ENCODE measurements at places on chromosomes 12 and 14.

DNA sequence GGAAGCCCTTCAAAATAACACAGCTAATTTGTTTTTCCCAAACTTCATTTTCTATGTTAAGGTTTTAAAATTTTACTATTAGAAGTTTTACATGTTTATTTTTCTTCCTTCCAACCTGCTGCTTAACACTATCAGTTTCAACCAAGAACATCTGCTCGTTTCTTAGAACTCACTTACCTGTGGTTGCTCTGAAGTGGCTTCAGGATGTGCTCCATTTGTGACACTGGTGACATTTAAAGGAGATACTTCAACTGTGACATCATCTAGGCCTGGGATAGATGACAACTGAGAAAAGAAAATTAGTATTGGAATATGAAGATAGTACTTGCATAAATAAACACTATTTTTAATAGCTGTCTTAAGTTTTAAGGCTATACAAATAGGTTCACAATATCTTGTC lies 17.9 kb downstream of the WASHC3 start:
- no peak for DNase-seq

DNA sequence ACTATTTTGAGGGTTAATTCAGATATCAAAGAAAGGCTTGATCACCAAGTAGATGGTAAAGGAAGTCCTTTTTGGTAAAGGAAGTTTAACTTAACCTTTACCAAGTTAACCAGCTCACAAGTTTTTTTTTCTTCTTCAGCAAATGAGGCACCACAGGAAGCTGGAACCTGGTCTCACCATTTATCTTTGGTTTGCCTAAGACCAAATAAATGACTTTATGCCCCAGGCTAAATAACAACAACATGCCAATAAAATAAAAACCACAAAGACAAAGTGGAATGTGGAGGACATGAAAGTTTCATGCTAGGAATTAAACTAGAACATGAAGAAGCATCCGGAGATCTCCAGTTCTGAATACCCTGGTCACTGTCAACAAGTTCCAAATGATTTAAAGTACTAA lies 116.8 kb upstream of the PRICKLE1 start:
- DNase-seq, result peak; percentile 91

DNA sequence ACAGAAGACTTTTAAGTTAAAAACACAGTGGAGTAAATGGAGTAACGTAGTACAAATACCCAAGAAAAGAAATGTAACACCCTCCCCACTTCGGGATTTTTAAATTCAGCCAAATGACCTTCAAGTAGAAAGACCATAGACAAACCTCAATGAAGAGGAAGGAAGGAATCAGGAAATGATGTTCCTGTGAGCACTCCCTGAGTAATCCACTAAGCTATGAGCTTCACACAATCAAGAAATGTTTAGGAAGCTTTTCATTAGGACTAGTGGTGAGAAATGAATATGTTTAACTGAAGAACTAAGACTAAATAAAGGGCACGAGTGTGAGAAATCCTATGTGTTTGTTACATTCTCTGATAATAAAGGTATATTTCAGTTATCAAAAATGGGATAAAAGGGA lies 10.1 kb downstream of the TCL1A start:
- DNase-seq, result no peak

GRCh38 chr12:91119089-91119488 lies 7.8 kb upstream of the LUM start:
- no peak for DNase-seq

DNA sequence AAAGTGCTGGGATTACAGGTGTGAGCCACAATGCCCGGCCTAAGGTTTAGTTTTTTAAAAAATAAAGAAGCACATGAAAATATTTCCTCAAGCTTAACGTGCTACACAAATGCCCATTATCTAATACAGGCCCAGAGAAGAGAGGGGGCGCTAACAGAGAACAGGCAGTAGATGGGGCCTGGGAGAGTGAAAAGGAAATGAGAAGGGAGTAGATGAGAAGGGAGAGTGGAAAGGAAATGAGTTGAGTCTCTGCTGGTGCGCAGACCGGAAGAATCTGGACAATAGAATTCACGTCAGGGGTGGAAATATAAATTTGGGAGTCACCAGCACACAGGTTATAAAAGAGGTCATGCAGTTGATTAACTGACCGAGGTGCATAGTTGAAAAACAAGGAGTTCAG lies 10.7 kb downstream of the PXN start:
- no peak for DNase-seq

DNA sequence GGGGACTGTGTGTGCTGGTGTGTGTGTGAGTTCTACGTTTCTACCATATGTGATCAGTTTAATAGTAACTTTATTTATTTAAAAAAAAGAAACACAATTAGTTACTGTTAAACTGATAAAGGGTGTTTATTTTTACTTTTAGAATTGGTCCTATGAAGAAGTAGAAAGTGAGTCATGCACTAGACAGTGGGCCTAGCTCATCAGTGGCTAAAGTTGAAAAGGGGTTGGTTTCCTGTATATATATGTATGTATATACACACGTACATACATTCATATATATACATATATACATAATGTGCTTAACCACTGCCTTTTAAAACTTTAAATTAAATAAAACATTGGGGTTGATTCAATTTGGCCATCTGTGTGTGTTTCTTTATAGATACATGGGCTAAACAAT lies 68.8 kb upstream of the TMEM263 start:
- no peak for DNase-seq

DNA sequence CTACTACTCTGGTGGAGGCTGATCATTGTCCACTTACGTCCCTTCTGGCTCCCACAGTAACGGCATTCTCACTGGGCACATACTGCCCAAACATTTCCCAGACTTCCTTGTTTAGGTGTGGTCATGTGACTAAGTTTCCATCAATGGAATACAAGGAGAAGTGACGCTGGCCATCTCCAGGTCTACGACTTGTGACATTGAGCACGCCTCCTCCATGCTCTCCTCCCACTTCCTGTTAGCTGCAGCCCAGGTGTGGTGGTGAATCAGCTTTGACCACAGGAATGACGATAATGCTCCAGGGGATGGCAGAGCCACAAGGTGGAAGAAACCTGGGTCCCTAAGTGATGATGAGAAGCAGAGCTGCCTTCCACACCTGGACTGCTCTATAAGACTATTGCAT lies 6.0 kb upstream of the SLC24A4 start:
- peak; percentile 8 for DNase-seq

GRCh38 chr12:24201258-24201970 lies 251.9 kb upstream of the SOX5 start:
- no peak for DNase-seq
